ENCODE measurements at places on chromosomes 16 and 17.

DNA sequence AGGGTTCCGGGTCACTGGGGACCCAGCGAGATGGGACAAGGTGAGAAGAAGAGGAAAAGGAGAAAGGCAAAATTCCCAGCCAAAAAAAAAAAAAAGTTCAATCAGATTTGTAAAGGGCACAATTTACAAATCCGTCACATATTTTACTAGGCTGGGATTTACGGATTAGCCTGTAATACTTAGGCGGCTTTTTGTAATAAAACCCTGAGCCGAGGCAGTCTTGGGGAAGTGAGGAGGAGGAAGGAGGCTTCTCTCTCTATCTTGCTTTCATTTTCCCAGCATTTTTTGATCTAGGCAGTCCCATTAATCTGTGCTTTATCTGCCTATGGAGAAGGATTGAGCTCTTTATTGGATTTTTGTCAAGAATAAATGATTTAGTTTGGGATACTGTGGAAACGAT, 130.6 kb upstream of the SDK2 start:
- no peaks in the 10 kb centered on the region for H3K27me3 ChIP-seq
- H3K36me3 ChIP-seq, result no peaks in the 10 kb centered on the region
- DNase-seq, result no peak

GRCh38 chr16:86597880-86598606, 19.7 kb downstream of the FOXL1 start:
- H3K36me3 ChIP-seq, result no peaks in the 10 kb centered on the region
- H3K4me3 ChIP-seq, result no peak overlapping the region
- no peak overlapping the region for H3K27ac ChIP-seq
- no peak for DNase-seq
- peaks cover 8% of the 10 kb centered on the region for H3K4me1 ChIP-seq

GRCh38 chr16:50079397-50080140, 13.8 kb downstream of the HEATR3 start:
- H3K27me3 ChIP-seq, result no peaks in the 10 kb centered on the region
- no peak for DNase-seq
- peaks cover 10% of the 10 kb centered on the region for H3K4me1 ChIP-seq
- H3K27ac ChIP-seq, result no peak overlapping the region
- H3K4me3 ChIP-seq, result no peak overlapping the region
- H3K36me3 ChIP-seq, result peaks cover 57% of the 10 kb centered on the region

DNA sequence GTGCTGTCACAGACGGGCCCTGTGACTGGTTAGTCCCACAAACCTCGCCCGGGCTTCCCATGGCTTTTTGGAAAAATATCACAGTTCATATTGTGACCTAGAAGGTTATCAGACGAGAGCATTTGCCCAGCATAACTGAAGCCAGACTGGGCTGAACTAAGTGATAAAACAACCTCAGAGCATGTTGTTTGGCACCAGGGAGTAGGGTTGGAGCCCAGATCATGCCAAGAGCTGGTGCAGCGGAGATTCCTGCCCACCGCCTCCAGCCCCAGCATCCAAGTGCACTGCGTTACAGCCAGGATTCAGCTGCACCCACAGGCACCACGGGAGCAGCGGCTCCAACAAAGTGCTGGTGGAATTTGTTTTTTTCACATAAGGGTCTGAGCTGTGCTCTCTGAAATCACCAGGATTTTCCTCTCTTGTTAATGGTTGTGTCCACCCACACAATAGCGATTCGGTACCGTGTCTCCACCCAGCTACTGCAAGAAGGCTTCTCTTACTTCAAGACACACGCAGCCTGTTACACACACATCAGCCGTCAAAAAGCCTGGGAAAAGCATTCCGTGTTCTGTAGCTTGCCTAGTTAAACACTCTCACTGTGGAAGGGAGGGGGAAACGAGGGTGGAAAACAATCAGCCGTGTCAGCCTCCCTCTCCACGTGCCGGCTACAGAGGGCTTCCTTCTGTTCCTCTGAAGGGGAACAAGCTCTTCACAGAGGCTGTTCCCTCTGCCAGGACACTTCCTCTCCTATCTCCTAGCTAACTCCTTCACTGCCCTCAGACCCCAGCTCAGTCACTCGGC, 273.8 kb downstream of the C16orf95 start:
- DNase-seq, result no peak
- no peak overlapping the region for H3K4me3 ChIP-seq
- no peak overlapping the region for H3K27ac ChIP-seq
- peaks cover 8% of the 10 kb centered on the region for H3K27me3 ChIP-seq
- H3K36me3 ChIP-seq, result no peaks in the 10 kb centered on the region
- H3K4me1 ChIP-seq, result no peaks in the 10 kb centered on the region

GRCh38 chr16:2814551-2815298, 2.3 kb upstream of the PRSS21 start:
- no peak overlapping the region for H3K27ac ChIP-seq
- H3K27me3 ChIP-seq, result peaks cover 1% of the 10 kb centered on the region
- DNase-seq, result no peak
- H3K4me3 ChIP-seq, result no peak overlapping the region
- no peaks in the 10 kb centered on the region for H3K36me3 ChIP-seq

DNA sequence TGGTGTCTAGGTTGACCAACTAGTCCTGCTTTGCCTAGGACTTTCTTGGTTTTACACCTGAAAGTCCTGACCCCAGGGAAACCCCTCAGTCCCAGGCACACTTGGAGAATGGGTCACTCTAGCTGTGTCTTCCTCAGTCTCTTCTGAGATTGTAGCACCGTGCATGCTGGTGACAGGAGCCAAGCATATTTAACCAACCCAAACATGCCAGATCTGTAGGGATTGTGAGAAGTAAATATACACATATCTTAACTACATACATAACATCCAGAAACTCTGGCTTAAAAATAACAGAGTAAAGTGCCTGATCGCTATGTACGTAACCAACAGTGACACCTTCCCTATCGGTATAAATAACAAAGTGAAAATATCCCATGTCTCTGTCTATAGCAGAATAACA, 158.1 kb downstream of the HAPSTR1 start:
- no peak overlapping the region for H3K27ac ChIP-seq
- no peak for DNase-seq

DNA sequence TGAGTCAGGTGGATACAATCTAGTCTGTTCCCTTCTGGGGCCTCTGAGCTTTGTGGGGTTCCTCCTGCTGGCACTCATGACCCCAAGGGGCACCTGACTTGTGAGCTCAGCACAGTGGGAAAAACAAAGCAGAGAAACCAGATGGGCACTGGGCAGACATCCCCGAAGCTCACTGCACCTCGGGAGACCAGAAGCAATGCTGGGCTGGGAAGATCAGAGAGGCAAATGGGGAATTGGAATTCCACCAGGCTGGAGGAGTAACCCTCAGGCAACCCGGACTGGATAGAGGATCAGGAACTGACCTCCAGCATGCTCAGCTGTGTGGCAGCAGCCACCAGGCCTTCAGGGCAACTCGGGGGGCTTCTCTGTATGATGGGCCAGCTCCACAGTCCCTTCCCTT, 50.3 kb downstream of the ABCC12 start:
- H3K27ac ChIP-seq, result no peak overlapping the region
- no peak for DNase-seq
- peaks cover 6% of the 10 kb centered on the region for H3K4me1 ChIP-seq

DNA sequence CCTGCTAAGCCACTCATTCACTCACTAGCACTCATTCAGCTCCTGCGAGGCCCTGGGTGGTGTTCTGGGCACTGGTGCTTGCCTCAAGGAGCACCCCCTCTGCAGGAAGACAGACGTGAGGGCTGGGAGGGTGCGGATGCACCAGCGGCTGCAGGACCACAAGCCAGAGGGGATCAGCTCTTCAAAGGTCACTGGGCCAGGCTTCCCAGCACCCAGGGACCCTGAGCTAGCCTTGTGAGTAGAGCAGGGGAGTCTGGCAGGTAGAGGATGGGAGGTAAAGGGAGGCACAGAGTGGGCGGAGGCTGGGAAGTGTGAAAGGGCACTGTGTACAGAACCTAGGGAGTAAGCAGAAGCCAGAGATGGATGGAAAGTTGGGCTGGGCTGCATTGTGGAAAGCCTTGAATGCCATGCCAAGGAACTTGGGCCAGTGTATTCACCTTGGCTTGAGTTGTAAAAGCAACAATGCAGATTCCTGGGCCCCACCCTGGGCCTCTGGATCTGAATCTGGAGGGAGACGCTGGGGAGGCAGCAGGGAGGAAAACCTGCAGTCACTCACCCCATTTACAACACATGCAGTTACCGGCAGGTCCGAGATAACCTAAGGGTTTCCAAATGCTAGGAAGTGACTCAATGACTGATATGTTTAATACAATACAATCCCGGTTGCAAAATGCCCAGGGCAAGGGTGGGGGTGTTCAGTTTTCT, 1.7 kb downstream of the IL4R start:
- peaks cover 74% of the 10 kb centered on the region for H3K4me1 ChIP-seq
- H3K27me3 ChIP-seq, result no peaks in the 10 kb centered on the region
- H3K4me3 ChIP-seq, result peak overlapping the region; percentile 96
- peak; percentile 69 for DNase-seq
- H3K36me3 ChIP-seq, result peaks cover 53% of the 10 kb centered on the region

DNA sequence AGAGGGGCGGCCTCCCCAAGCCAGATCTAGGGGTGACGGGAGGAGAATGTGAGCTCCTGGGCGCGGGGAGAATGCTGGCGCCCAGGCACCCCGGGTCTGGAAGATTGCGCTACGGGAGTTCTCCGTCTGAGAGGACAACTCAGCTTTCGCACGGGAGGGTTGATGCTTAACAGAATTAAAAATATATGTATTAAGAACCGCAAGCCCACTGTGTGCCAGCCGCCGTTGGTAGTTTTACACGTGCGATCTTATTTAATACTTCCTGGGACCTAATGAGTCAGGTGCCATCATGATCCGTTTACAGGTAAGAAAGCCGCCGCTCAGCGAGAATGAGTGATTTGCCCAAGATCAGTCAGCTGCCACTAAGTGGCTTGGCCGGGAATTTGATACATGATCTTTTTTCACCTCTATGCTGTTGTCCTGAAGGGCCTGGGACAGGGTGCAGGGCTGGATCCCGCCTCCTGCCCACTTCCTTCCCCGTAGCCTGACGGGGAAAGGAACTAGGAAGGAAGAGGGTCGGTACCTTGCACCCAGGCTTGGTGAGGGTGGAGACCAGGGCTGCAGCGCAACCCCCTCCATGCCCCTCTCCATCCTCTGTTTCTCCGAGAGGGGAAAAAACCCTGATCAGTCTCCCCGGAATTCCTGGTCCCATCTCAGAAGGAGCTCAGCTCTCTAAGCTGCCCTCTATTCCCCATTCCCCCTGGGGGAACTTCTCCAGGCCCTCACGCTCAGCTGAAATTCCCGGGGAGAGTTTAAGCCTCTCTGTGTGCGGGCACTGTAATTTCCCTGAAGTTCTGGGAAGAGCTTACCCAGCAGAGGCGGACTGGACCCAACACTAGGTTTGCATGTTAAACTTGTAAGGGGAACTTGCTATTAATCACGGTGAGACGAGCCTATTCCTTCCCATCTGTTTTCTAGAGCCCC, 983 bp downstream of the VAT1L start:
- H3K27me3 ChIP-seq, result peaks cover 59% of the 10 kb centered on the region
- DNase-seq, result no peak
- no peak overlapping the region for H3K27ac ChIP-seq
- peaks cover 4% of the 10 kb centered on the region for H3K4me1 ChIP-seq

DNA sequence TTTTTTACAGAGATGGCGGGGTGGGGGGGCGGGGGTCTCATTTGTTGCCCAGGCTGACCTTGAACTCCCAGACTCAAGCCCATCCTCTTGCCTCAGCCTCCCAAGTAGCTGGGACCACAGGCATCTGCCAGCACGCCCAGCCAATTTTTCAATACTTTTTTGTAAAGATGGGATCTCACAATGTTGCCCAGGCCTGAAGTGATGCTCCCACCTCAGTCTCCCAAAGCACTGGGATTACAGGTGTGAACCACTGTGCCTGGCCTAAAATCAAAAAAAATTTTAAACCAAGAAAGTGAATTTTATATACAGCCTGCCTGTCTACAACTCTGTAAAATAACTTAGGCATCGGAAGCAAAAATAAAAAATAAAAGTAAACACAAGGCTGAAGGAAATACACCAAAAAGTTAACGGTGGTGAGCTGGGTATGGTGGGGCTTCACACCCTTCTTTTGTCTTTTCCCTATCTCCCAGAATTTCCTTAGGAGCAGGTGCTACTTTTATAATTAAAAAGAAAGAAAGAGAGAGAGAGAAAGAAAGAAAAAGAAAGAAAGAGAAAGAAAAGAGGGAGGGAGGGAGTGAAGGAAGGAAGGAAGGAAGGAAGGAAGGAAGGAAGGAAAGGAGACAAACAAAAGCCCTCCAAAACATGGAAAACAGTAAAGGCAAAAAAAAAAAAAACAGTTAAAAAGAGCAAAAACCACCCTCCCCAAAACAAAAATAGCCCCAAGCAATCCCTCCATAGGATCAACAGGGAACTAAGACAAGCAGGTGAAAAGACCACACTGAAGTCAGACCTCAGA, 51.4 kb downstream of the TBC1D16 start:
- no peaks in the 10 kb centered on the region for H3K27me3 ChIP-seq
- H3K36me3 ChIP-seq, result no peaks in the 10 kb centered on the region
- DNase-seq, result no peak
- no peak overlapping the region for H3K4me3 ChIP-seq
- H3K27ac ChIP-seq, result no peak overlapping the region

DNA sequence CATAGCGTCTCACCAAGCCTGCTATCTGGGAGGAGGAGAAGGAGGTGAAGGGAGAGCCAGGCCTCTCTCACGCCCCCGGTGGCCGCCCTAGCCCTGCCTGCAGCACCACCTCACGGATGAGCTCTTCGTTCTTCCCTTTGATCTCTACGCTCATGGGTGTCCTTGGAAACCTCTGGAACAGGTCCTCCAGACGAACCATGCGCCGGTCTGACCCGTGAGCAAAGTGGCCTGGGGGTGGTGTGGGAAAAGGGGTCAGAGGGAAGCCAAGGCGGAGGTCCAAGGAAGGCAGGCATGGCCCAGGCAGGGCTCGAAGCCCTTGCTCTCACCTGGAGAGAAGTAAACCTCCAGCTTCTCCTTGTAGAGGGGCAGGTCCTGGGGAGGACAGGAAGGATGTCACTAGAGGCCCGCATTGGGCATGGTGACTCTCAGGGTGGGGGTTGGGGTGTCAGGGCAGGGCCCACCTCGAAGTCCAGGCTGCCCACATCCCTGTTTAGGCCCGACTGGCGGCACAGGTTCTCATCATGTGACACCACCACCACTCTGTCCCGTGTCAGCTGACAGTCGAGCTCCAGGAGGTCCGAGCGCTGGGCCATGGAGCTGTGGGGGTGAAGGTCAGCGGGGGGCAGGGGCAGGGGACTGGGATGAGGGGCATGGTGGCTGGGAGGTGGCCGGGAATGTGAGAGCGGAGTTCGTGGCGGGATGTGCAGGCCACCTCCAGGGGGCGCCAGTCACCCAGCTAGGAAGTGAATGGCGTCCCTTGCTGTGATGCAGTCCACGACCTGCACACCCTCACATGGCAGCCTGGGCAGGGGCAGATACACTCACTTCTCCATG, 923 bp downstream of the GDPD3 start:
- DNase-seq, result peak; percentile 86
- H3K27me3 ChIP-seq, result no peaks in the 10 kb centered on the region
- H3K36me3 ChIP-seq, result no peaks in the 10 kb centered on the region
- H3K27ac ChIP-seq, result no peak overlapping the region

GRCh38 chr16:1430214-1430758, 592 bp upstream of the PERCC1 start:
- no peak overlapping the region for H3K4me3 ChIP-seq
- H3K27ac ChIP-seq, result no peak overlapping the region
- no peaks in the 10 kb centered on the region for H3K4me1 ChIP-seq
- no peaks in the 10 kb centered on the region for H3K27me3 ChIP-seq
- H3K36me3 ChIP-seq, result no peaks in the 10 kb centered on the region

GRCh38 chr17:611202-611601, 103.4 kb downstream of the VPS53 start:
- H3K4me3 ChIP-seq, result no peak overlapping the region
- H3K4me1 ChIP-seq, result no peaks in the 10 kb centered on the region
- DNase-seq, result no peak
- H3K27me3 ChIP-seq, result no peaks in the 10 kb centered on the region
- peaks cover 20% of the 10 kb centered on the region for H3K36me3 ChIP-seq
